NCI-H2029 (cell line): ENCODE measurements at places on chromosomes 11 and 22.

GRCh38 chr11:60175860-60176275, 7.0 kb downstream of the MS4A6A start:
- DNase-seq, result no peak

DNA sequence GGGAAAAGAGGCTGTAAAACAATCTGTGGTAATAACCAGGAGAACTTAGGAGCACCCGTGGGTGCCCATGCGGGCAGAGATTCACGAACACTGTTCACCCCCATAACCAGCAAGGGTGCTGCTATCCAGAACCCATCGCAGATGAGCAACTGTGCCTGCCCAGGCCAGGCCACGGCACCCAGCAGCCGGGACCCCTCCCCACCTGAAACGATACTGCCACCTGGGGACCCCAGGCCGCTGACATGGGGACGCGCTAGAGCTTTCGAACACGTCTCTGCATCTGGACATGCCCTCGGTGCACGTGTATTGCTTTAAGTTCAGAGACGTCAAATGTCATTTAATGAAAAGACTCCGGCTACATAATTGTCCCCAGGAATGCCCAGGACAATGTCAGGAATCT, 14.3 kb upstream of the MUC2 start:
- no peak for DNase-seq

GRCh38 chr11:86152006-86152862, 83.3 kb upstream of the PICALM start:
- DNase-seq, result no peak

DNA sequence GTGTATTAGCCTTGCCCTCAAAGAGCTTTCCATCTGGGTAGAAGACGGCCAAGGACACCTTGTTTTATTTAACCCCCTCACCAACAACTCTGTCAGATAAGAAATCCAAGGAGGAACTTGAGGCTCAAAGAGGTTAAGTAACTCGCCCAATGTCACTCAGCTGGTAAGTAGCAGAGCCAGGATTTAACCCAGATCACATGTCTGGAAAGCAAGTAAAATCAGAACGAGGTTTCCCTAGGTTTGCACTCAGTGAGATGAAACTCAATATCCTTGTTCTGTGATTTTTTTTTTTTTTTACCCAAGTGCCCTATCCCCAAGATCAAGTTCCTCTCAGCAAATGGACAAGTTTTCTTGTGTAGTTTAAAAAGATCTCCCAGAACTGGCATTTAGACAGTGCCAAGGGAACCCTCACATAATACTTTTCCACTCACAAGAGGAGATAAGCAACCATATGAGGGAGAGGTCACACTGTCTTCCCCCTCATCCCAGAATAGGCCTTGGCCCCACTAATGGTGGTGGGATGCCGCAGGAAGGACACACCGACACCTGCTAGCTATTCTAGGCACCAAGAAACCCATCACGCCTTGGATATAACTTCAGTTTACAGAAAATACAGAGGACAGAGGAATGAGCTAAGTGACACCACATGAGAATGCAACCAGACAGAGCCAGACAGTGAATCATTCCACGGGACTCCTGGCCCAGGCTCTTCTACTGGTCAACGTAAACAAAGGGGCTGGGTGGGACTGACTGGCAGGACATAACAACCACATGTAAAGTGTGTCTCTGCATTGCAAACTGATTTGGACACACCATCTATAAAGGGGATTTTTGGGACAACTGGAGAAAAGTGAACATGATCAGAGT, 8.6 kb upstream of the ARAP1 start:
- DNase-seq, result no peak

- no peak for DNase-seq
These were observed 58.2 kb downstream of the MORC2 start for GRCh38 chr22:30910358-30910757.

- DNase-seq, result no peak
These were observed 696 bp upstream of the MICAL2 start for GRCh38 chr11:12109591-12110196.

DNA sequence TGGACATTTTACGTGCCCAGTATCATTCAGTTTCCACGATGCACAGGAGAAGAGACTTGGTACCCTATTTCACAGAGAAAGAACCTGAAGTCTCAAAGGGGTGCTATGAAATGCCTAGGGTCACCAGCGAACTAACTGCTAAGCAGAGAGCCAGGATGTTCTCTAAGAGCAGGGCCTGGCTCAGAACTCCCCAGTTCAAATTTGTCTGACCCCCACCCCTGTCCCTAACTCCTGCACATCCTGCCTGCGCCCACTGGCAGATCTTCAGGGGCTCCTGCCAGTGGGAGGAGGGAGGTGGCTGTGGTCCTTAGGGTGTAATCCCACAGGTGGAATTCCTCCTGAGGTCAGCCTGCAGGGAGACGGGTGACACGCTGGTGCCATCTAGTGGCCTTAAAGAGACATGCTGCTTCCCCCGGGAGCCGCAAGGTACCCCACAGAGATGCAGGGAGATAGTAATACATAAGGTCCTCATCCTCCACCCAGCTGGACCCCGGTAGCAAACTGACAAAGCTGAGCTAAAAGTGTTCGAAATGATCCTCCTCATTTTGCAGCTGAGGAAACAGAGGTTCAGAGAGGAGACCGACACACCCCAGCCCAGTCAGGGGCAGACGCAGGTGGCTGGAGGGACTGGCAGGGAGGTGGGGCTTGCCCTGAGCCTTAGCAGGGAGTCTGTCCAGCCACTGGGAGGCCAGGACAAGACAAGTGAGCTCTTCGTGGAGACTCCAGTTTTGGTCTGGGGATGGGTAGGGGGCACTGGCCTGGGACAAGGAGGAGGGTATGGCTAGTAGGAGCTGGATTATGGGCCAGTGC, 34.1 kb downstream of the MB start:
- peak; percentile 43 for DNase-seq

GRCh38 chr11:95863486-95864140, 60.3 kb downstream of the MTMR2 start:
- DNase-seq, result no peak

DNA sequence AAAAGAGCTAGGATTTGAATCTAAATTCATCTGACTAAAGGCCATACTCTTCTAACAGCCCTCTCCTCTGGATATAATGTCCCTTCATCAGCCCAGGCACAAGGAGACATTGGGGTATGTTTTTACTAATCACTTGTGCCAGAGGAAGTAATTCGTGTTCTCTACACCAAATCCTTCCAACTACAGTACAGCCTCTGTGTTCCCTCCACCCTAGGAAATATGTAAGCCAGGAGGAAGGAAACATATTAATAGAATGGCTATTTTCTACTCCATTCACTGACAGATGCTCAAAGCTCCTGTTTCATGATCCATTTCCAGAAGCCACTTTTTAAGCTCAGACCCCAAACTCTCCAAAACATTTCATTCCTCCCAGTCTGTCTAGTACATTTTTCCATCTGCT, 12.0 kb upstream of the UBQLNL start:
- DNase-seq, result no peak

GRCh38 chr22:30694171-30694639, 469 bp upstream of the OSBP2 start:
- DNase-seq, result peak; percentile 62

DNA sequence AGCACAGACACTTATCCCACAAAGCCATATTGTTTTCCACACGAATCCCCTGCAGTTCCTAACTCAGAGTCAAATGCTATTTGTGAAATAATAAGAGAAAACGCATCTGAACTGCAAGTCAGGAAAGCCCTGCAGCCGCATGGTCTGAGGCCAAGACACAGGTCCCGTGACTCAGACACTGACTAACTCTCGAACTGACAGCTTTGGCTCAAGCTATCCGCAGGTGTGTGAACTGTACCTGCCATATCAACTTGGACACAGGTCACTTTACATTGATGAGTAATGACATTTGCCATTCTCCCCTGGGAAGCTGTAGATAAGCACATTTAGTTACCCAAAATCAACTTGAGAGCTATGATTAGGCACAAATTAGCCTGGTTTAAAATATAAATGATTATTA, 34.9 kb upstream of the NFRKB start:
- DNase-seq, result no peak

DNA sequence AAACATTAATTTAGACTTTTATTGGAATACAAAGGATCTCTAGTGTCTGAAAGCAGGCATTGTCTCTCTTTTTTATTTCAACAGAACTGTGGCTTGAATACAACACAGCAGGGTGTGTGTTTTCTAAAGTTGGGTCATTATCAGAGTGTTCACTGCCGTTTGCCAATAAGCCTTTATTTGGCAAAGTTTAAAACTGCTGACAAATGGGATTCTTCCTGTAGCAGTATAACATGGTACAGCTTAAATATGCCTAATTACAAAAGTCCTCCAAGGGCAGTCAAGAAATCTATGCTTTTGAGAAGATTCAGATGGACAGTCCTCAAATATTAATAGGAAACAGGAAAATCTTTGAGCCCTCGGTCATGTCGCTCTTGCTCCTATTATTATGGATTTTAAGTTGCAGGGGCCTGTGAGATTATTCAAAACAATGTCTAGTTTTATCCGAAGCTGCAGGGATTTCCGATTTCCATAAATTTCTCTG, 199.9 kb downstream of the MAML2 start:
- DNase-seq, result no peak

- no peak for DNase-seq
These were observed 672 bp downstream of the TMEM135 start for GRCh38 chr11:87038235-87038977.

- DNase-seq, result no peak
These were observed 1786.5 kb upstream of the RAG2 start for GRCh38 chr11:38384568-38384967.

DNA sequence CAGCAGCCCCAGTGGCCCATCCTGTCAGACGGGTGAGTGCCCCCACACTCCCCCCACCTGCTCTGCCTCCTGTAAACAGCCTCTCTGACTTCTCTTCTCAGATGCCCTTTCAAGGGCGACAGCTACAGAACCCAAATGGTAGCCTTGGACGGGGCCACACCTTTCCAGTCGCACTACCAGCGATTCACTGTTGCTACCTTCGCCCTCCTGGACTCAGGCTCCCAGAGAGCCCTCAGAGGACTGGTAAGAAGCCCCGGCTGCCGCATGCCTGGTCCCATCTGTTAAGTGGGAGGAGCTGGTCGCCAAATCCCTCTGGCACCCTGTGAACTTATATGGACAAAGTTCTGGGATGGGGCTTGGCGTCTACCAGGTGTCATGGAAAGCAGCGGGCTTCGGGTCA, 6.2 kb downstream of the ZP1 start:
- DNase-seq, result no peak

- DNase-seq, result no peak
These were observed 19.2 kb upstream of the OR56A3 start for GRCh38 chr11:5922749-5923426.

DNA sequence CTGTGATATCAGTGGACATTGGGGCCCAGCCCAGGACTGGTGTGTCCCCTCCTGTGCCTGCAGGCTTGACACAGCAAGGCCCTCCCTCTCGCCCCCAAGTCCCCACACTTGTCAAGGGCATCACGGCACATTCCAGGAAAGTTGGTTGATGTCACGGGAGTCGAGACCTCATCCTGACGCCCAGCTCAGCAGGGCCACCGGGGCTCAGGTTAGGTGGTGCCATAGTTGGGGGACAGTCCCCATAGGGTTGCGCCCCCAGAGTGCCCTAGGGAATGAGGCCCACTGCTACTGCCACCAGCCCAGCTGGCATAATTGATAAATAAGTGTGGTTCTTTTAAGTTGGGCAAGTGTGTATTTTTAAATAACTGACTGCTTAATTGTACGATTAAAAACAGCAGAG, 28.3 kb upstream of the GRAMD4 start:
- no peak for DNase-seq

- DNase-seq, result no peak
These were observed 79.9 kb downstream of the WNT7B start for GRCh38 chr22:45896964-45897538.

DNA sequence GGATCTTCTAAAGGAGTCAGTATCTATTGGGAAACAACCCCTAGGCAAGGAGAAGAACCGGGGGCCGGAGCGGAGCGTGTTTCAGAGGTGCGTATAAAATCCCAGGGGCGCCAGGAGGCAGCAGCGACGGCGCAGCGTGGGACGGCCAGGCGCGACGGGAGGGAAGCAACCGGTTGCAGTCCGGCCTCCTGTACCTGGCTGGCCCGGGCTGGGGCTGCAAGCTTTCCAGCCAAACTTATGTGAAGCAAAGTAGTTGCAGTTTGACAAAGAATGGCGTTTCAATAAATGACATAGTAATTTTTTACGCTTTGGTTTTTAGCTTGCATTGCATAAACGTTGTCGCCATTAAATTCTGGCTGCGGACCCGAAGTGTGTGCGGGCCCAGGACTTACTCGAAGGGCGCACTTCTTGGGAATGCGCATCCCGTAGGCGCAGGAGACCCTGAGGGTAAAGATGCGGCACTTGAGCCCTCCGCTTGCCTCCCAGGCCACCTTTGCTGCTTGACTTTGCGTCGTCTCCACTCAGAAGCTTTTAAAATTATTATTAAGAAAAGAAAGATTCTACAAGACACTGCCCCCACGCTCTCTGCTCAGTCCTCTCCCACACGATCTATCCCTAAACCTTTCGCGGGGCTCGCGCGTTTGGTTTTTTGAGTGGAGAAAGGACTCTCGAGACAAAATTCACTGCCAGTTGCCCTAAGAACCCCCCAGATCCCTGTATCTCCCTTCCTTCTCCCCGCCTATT, 1.6 kb upstream of the WT1 start:
- no peak for DNase-seq

DNA sequence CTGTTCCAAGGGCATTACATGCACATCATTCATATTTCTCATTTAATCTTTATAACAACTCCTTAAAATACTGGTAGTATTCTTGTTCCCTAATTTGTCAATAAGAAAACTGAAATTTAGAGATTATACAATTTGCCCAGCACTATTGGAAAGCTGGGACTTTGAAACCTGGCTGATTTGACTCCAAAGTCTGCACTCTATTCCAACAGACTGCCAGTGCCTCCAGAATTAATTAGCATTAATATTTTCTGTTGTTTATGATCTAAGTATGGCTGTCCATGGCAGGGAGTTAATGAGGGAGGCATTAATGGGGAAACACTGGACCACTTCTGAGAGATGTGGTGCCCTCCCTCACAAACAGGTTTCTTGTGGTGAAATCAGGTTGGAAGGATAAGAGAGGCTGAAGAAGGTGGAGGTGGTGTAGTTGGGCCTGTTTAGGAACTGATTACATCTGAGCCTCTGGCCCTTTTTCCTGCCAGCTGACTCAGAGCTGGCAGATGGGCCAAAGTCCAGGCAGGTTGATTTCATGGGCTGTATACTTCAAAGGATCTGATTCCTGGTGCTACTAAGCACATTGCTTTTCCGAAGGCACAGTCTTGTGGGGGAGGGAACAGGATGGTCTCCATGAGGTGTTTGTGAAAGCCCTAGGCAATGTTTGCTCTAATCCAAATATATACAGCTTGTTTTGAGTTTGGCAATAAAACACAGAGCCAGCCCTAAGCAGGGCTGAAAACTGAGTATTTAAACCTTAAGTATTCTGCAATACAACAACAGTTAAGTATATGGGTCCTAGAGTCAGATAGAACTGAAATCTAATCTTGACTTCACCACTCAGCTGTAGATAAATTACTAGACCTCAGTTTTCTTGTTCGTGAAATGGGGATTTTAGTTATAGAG, 21.0 kb upstream of the RAB30 start:
- DNase-seq, result no peak

GRCh38 chr11:122172352-122173073, 56.5 kb upstream of the BLID start:
- no peak for DNase-seq
